ENCODE measurements at places on chromosomes 7 and 10.

DNA sequence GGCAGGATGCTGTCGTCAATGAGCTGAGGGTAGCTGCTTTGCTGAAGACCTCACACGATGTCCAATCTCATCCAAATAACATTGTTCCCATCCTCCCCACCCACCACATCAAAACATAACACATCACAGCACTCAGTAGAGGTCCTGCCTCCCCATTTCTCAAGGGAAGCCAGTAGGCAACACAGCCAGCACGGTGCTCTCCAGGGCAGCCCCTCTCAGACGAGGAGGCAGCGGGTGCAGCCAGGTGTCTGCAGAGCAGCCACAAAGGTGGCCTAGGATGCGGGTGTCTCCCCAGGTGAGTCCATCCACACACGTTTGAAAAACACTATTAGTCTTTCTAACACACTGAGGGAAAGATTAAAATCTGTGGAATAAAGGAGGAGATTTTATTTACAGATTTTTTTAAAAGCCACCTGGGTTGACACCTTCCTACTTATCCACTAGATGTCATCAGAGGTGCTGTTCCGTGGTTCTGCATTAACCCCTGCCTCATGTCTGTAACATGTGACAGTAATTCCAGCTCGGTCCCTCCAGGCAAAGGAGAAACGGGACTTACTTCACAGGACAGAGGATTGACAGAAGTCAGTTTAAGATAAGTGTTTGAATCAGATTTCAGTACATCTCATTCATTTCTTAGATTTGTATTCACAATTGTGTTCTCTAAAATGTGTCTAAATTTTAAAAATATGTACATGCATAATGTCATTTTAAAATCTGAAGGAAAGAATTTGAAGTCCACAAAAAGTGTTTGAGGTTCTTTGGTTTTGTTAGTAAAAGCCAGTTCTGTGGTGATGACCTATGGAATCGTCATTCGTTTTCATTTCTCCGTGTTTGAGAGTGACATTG lies 68.0 kb downstream of the LANCL2 start:
- no peak for DNase-seq

DNA sequence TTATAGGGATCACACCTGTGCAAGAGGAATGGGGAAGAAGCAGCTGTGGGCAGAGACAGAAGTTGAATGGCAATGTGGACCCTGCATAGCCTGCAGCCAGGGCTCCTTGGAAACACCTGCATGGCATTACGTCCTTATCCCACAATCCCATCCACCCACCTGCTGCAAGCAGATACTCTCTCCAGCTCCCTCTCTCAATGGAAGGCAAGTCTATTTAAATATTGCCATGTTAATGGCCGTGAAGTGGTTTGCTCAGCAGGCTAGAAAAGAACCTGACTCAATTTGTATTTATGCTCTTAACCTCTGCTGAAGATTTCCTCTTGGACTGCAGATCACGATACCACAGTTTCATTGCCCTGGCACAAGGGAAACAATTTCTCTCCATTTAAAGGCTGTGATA lies 417.0 kb downstream of the TYW1 start:
- no peak for DNase-seq

- DNase-seq = no peak
These were observed 77.0 kb downstream of the FRMD4A start for GRCh38 chr10:14253711-14254110.

GRCh38 chr7:4113271-4113670 lies 568.8 kb upstream of the FOXK1 start:
- no peak for DNase-seq

DNA sequence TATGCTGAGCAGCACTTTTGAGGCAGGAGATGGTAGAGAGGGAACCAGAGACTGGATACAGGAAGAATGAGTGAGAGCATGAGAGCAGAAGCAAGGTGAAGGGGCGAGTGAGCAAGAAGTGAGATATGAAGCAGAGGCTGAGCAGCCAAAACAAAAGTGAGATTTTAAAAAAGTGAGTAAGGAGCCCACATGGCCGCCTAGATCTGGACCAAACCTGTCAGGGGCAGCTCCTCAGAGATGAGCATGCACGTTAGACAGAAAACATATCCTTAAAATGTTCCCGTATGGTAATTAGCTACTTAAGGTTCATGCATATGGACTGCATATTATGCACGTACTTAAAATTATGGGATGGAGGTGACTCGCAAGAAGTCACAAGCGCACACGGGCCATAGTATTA lies 22.5 kb downstream of the TMEM176A start:
- no peak for DNase-seq

- DNase-seq = no peak
These were observed 186.4 kb downstream of the CACNA2D1 start for GRCh38 chr7:82257118-82257695.

- no peak for DNase-seq
These were observed 234.5 kb downstream of the DNAJC1 start for GRCh38 chr10:21769041-21769440.

- no peak for DNase-seq
These were observed 510 bp downstream of the ZSWIM8 start for GRCh38 chr10:73785721-73786511.

- DNase-seq = no peak
These were observed 87.6 kb downstream of the ARMH3 start for GRCh38 chr10:101968286-101968939.

- DNase-seq = no peak
These were observed at the start of gene SPAG6 for GRCh38 chr10:22345301-22346095. TSS of gene SPAG6 (plus strand) at chr10:22345496. CDS start at chr10:22345612, 116 bp downstream.

GRCh38 chr7:131057794-131058070 lies 269.9 kb upstream of the MKLN1 start:
- no peak for DNase-seq

DNA sequence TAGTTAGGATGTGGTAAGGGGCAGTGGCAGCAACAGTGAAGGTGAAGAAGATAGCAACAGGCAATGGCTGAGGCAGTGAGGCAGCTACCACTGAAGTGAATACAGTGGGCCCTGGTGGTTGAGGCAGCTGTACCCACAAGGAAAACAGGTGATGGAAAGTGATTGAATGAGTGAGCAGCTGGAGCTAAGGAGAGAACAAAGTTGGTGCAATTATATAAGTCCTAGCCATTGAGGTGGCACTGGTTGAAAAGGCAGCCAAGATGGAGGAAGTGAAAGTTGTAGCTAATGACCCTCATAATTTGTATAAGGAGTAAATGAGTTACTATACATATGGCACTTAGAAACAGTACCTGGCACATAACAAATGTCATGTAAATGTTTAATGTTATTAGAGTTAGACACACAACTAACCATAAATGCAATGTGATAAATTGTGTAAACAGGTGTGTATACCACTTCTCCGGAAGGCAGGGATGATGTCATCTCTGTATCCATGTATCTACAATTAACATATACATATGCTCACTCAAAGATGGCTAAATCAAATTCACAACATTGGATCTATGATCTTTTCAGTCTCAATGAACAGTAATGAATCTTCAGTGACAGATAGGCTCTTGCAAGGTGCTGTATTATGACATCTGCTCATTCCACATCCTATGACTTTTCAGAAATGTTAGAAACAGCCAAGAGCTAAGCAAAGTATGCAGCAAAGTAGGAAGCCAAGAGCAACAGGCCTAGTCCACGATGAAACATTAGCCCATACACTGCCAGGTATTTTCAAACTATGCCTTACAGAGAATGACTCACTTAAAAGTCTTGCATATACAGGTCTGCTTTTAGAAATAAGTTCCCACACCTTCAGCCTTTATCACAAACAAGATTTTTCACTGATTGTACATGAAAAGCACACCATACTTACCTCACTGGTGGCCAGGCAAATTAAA lies 10.7 kb downstream of the XPNPEP1 start:
- DNase-seq = no peak

DNA sequence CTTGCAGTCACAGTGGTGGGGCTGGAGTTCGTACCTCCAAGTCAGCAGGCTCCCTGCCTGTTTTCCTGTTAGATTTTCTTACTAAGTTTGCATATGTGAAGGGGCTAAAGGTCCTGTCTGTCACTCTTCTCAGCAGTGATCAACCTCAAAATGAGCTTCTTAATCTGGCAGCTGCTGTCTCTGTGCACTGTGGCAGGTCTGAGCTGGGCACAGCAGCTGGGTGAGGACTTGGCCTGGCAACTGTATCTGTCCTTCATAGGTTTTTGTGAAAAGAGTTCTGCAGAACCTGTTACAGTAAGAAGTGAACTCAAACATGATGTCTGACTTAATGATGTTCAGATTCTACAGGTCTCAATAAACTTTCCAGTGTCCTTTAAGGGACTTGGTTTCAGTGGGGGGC lies 31.3 kb upstream of the GJD4 start:
- DNase-seq = no peak

GRCh38 chr10:63720072-63720537 lies 198.9 kb downstream of the REEP3 start:
- no peak for DNase-seq

GRCh38 chr10:118587881-118588651 lies 7.4 kb downstream of the PRLHR start:
- DNase-seq = no peak

DNA sequence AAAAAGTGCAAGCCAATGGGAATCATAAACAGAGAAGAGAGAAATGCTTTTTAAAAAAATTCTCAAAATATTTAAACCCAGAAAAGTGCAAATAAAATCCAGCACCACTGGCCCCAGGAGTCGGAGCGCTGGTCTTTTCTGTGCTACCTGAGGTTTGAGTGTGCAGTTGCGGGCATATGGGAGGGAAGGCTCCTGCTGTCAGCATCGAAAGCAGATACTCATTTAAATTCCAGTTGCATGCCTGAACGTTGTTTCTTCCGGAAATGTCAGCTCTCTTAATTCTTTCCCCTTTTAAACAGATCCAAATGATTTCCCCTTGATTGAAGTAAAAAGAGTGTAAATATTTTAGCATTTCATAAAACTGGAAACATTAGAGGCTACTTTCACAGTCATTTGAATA lies 240.5 kb upstream of the GPR26 start:
- DNase-seq = no peak

DNA sequence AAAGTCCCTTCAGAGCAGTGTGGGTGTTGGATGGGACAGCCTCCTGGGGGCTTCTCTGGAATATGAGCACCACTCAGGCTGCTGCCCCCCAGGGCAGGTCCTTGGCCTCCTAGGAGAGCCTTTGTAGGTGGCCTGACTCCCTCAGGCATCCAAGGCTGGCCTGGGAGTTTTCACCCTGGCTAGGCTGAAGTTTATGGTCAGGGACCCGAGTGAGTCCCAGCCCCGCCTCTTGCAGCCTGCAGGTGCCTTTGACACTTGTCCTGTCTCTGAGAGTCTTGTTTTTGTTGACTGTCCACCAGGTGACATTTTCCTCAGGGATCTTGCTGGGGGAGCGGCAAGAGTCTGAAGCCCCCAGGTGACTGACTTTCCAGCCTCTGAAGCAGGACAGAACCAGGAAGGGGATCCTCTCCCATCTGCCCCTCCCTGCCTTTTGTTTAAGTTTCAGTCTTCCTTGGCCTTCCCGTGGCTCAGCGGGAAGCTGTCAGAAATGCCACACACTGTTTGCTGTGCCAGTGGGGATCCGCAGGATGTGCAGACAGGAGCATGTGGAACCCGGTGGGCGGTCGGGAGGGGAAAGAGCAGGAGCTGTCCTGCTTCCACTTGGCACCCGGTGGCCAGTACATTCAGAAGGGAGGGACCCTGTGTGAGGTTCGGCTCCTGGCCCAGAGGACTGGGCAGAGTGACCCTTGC lies 59.5 kb downstream of the LRRC18 start:
- no peak for DNase-seq

- DNase-seq = peak; percentile 15
These were observed 155.5 kb downstream of the COBL start for GRCh38 chr7:51160990-51161615.

GRCh38 chr7:69399401-69399800 lies 198.9 kb upstream of the AUTS2 start:
- no peak for DNase-seq

Measured in stimulated activated CD8-positive, alpha-beta memory T cell treated with anti-CD3 and anti-CD28 coated beads, Interleukin-15, amount 100 ng/mL, for 24 hours (primary cell).